ENCODE measurements at places on chromosomes 5 and 9.
A peak's percentile ranks its signal among the peaks of the same experiment; 100 is the strongest.

- no peak for DNase-seq
These were observed 33.3 kb downstream of the UNC5A start for GRCh38 chr5:176843673-176844072.

DNA sequence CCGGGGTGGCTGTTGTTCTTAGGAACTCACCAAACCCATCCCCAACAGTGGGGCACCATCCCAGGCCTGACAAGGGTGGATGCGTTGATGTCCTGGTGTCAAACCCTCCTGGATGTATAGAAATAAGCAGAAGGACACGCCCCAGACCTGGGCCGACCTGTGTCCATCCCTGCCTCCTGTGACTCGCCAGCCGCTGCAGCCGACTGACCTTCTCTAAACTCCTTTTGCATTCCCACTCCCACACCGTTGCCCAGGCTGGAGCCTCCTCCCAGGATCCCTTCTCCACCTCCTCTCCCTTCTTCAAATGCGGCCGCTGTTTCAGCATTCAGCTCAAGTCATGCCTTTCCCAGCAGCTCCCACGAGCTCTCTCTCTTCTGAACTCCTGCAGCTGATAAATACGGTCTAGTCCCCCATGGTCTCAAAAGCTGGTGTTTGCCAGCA, 213.2 kb upstream of the IER5L start:
- DNase-seq, result no peak

DNA sequence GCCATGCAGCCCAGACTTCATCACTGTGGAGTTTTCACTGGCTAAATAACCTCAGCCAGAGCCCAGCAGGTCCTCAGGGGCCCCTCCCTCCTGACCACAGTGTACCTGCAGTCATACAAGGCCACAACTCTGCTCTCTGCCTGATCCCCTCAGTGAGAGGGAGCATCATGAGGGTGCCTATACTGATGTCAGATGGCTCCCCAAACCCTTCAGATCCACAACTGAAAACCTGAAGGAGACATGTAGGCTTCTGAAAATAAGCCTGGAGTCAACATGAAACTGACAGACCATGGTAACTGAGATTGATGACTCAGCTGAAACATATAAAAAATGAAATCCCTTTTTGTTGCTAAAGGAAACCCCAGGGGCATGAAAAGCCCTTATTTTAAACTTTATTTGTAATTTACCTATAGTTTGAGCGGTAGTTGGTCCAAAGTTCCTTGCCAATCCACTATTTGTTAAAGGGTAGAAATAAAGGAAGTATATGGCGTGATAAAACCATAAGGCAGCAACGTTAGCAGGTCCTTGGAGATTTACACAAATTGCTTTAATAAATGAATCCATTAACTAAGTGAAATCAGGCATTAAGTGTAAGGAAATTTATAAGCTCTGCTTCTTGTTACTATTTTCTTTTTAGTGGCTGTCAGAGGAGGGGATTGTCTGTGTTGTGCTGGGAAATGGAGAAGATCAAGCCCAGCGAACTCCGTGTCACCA, 68.3 kb downstream of the FGF1 start:
- DNase-seq, result no peak

- no peak for DNase-seq
These were observed 175.7 kb downstream of the ARHGEF28 start for GRCh38 chr5:73801686-73802085.

- DNase-seq, result no peak
These were observed 212.9 kb downstream of the ARRDC3 start for GRCh38 chr5:91170266-91170665.

GRCh38 chr5:143306040-143306439, 97.4 kb downstream of the NR3C1 start:
- no peak for DNase-seq

GRCh38 chr5:40841068-40841805, at the start of gene CARD6:
CARD6 (plus strand) TSS chr5:40841367; CDS start chr5:40841383, 16 bp downstream.
- no peak for DNase-seq

DNA sequence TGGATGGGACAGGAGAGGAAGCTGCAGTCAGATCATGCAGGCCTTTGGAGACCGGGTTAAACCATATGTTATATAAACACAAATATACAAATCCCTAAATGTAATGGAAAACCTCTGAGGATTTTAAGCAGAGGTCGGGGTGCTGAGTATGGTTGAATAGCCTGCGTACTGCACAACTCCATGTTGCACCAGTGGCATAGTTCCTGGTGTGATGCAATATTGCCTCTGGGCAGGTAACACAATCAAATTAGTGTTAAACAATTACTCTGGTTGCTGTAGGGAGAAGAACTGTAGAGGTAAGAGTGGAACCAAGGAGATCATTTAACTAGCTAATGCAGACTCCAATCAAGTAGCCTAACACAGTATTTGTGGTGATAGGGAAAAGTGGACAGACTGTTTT, 21.3 kb upstream of the RNF145 start:
- no peak for DNase-seq

- no peak for DNase-seq
These were observed 79.6 kb upstream of the CDKN2B start for GRCh38 chr9:22088717-22089061.

DNA sequence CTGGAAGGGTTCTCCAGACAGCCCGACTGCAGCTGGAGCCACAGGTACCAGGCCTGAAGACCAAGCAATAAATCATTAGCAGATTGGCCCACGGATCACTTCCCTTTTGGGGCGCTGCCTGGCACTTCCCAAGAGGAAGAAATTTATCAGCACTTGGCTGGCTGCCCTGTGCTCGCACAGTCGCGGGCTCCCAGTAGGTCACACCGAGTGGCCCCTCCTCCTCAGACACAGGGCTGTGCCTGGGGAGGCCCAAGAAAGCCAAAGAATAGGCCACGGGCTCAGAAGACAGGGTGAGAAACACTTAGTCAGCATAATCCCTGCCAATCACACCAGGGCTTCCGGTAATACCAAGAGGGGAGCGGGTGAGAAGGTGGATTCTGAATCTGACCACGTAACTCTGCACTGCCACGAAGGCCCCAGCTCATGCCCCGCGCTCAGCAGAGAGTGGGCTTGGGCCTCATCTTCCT, 115.7 kb upstream of the MSX2 start:
- DNase-seq, result no peak

- DNase-seq, result no peak
These were observed 236.6 kb downstream of the PJA2 start for GRCh38 chr5:109173036-109173794.

GRCh38 chr5:168776070-168776469, 196.9 kb upstream of the PANK3 start:
- no peak for DNase-seq

DNA sequence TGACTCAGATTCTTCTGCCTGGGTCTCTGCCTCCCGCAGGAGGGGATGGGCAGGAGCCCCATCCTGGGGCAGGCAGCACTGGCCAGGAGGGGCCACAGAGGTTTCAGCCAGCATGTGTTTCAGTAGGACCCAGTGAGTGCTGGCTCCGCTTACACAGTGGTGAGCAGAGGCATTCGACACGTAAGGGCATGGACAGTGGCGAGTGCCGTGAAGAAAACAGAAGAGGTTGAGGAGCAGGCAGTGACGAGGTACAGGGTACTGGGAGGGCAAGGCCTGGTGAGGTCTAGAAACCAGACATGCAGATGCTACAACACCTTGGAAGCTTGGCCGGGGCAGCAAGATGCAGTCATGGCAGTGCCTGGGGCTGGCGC, 41.5 kb downstream of the CACNA1B start:
- no peak for DNase-seq

DNA sequence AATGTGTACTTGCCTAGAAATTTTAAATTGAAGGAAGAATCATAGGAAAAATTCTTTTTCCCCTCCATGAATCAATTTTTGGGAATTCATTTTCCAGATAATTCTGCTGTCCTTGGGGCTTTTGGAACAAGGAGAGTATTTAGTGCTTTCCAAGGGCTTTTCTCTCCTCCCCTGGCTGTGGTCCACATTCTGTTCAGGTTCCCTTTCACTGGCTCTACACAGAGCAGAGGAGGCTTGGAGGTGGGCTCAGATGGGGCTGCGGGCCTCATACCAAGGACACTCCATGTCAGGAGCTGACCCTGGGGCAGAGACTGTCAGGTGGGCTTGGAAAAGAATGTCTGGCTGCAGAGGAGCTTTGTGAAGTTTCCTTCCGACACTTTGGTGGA, 128.1 kb downstream of the GADD45G start:
- DNase-seq, result no peak

GRCh38 chr5:54175-54730, 37.7 kb upstream of the PLEKHG4B start:
- no peak for DNase-seq

GRCh38 chr5:170278611-170279458, 18.7 kb downstream of the LCP2 start:
- peak; percentile 73 for DNase-seq

DNA sequence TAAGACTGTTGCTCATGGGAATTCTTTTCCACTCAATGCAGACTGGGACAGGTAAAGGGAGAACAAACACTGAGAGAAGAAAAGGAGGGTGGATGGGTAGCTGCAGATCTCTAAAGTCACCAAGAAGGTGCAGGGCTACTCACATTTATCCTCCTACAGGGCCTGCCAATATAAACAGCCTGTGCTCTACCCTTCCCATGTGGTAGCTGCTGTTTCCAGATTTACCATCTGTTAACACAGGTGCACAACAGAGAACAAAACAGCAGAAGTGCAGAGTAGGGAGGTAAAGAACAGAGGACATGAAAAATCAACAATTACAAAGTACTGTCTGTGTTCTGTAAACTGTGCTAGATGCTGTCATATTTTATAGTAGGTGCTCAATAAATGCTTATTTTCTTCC, 26.0 kb downstream of the JAKMIP2 start:
- no peak for DNase-seq

GRCh38 chr9:28014212-28014611, 440.9 kb upstream of the C9orf72 start:
- DNase-seq, result no peak

GRCh38 chr5:157915638-157916037, 56.7 kb upstream of the CLINT1 start:
- DNase-seq, result no peak

- no peak for DNase-seq
These were observed 124.5 kb downstream of the CDH12 start for GRCh38 chr5:22728610-22729009.

- DNase-seq, result no peak
These were observed 117.8 kb downstream of the ZNF354C start for GRCh38 chr5:179177711-179178575.

DNA sequence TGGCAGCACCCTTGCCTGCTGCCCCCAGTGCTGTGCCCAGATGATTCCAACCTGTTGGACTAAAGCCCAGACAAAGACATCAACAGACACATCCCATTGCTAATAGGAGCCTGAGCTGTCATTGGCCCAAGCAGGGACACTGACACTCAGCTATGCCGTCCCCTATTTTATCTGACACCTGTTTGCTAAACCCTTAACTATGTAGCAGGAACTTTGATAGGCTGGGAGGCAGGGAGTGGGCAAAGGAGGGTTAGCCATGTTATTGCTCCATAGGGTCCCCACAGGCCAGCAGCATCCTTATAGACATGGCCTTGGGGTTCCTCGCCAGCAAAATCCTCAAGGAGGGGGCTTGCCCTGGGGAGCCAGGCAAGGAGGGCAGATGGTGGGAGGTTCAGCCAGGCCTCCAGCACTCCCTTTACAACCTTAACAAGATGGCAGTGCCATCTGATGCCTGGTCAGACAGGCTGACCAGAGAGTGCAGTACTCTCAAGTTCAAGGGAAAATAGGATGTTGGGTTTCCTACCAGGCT, 50.4 kb upstream of the CDKN2AIPNL start:
- DNase-seq, result no peak

All from stimulated activated CD4-positive, alpha-beta T cell treated with anti-CD3 and anti-CD28 coated beads, Interleukin-2, amount 100 ng/mL, for 48 hours (primary cell).